Parietal lobe (tissue), 2 donors: ENCODE measurements at places on chromosomes 6 and 20. TPM values are rescaled to one million over a fixed set of nuclear protein-coding genes. Genes with fewer than 3 reads are reported as not detected.

The PLAGL2 gene
- total RNA-seq = 2.8 TPM

The ADISSP gene
- 16.9 TPM for total RNA-seq

The SNTA1 gene
- total RNA-seq = 14.4 TPM

The HLA-DRA gene
- total RNA-seq = 2.2 TPM

The FUCA2 gene
- 11.3 TPM for total RNA-seq

The IP6K3 gene
- not detected for total RNA-seq

The GSTA3 gene
- total RNA-seq = not detected

The AP5S1 gene
- total RNA-seq = 8.5 TPM

The ETV7 gene
- not detected for total RNA-seq

The OR12D3 gene
- total RNA-seq = not detected

The CFB gene
- 1.9 TPM for total RNA-seq
